ENCODE measurements at places on chromosomes 2 and 18.

DNA sequence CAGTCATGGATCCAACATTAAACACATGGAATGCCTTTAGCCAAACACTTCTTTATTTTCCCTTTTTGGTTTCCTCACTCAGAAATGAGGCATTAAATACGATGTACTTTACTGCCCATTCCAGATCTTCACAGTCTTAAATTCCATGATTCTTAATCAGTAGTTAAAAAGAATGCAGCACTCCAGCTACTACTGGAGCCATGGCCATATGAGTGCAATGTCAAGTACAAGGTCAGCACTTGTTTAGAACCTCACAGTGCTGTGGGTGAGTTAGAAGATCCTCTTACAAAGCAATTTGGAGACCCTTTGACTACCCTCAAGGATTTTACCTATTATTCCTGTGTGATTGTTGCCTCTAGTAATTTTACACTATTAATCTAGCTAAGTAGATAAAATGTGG lies 550.3 kb upstream of the LRRTM1 start:
- DNase-seq, result no peak

GRCh38 chr18:39406941-39407340 lies 1841.3 kb upstream of the CELF4 start:
- DNase-seq, result no peak

GRCh38 chr18:48048251-48048650 lies 117.8 kb upstream of the SMAD2 start:
- no peak for DNase-seq

DNA sequence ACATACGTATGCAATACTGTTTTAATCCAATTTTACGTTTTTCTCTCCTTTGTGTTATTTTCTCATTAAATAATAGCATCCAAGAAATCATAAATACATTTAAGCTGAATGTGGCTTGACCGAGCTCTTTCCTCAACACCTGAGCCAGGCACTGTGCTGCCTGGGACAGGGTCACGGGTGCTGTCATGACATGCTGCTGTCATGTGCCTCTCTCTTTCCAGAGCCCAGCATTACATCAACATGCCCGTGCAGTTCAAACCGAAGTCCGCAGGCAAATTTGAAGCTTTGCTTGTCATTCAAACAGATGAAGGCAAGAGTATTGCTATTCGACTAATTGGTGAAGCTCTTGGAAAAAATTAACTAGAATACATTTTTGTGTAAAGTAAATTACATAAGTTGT lies 94.1 kb upstream of the LDLRAD4 start:
- no peak for DNase-seq

DNA sequence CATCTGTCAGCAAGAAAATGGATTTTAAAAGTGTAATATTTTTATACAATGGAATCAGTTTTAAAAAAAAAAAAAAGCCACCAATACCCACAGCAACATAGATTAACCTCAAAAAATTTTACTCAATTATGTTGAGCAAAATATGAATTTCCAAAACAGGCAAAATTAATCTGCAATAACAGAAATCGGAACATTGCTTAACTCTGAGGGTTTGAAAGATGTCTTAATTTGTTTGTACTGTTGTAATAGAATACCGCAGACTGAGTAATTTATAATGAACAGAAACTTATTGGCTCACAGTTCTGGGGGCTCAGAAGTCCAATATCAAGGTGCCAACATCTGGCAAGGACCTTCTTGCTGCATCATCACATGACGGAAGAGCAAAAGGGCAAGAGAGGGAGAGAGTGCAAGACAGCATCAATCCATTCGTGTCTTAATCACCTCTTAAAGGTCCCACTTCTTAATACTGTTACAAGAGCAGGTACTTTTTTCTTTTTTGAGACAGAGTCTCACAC lies 31.8 kb upstream of the TNFAIP6 start:
- DNase-seq, result no peak

Measured in activated CD4-positive, alpha-beta T cell treated with anti-CD3 and anti-CD28 coated beads for 48 hours (primary cell).